ENCODE measurements at places on chromosomes 5 and 9. TPM values are rescaled to one million over a fixed set of nuclear protein-coding genes. Genes with fewer than 3 reads are reported as not detected.

The SLC36A3 gene
- total RNA-seq: not detected

The TAF1L gene
- not detected for total RNA-seq

The DDX4 gene
- not detected for total RNA-seq

The GABRA1 gene
- not detected for total RNA-seq

The GFPT2 gene
- total RNA-seq: 41.5 TPM

The GDF9 gene
- not detected for total RNA-seq

The TICAM2 gene
- total RNA-seq: 4.9 TPM

The ZDHHC11 gene
- total RNA-seq: 2.3 TPM

The PDE8B gene
- total RNA-seq: 26.7 TPM

The WDR38 gene
- 1.2 TPM for total RNA-seq

The RASGRF2 gene
- total RNA-seq: 44.8 TPM

The CYLC2 gene
- not detected for total RNA-seq

The FLT4 gene
- 10.8 TPM for total RNA-seq

The EPB41L4A gene
- total RNA-seq: 12.2 TPM

The IFNA21 gene
- total RNA-seq: not detected

The CMYA5 gene
- total RNA-seq: 42.9 TPM

The DOCK8 gene
- 3.6 TPM for total RNA-seq

The PCDHB9 gene
- total RNA-seq: 3.8 TPM

The LTC4S gene
- 20.6 TPM for total RNA-seq

The ORM2 gene
- not detected for total RNA-seq

The FOXD4L4 gene
- not detected for total RNA-seq

The SLC45A2 gene
- not detected for total RNA-seq

The SLIT3 gene
- 31.6 TPM for total RNA-seq

The C5orf58 gene
- not detected for total RNA-seq

The VCP gene
- 78.0 TPM for total RNA-seq

The PDZD2 gene
- 29.8 TPM for total RNA-seq

The TMEM174 gene
- total RNA-seq: not detected

The RRAGA gene
- 104 TPM for total RNA-seq

The PCDHGC4 gene
- total RNA-seq: 2.4 TPM

The PTGES gene
- total RNA-seq: 1.8 TPM
